ENCODE measurements at places on chromosomes 6 and 20. TPM values are rescaled to one million over a fixed set of nuclear protein-coding genes. Genes with fewer than 3 reads are reported as not detected.

SALL4 gene
- total RNA-seq, result 1.6 TPM

PRL gene
- not detected for total RNA-seq

ELOVL2 gene
- total RNA-seq, result 5.9 TPM

ARMH2 gene
- total RNA-seq, result not detected

DDR1 gene
- 55.1 TPM for total RNA-seq

TBC1D7 gene
- total RNA-seq, result 28.4 TPM

SYCP2 gene
- total RNA-seq, result 0.62 TPM

RIN2 gene
- 22.7 TPM for total RNA-seq

HLA-DOB gene
- 0.20 TPM for total RNA-seq

ULBP1 gene
- 0.75 TPM for total RNA-seq

AIF1 gene
- not detected for total RNA-seq

PRR18 gene
- total RNA-seq, result 0.06 TPM

OXT gene
- not detected for total RNA-seq

ANGPT4 gene
- 0.03 TPM for total RNA-seq

STX11 gene
- 2.3 TPM for total RNA-seq

ADGRF1 gene
- not detected for total RNA-seq
